Hematopoietic multipotent progenitor cell treated with erythropoietin and hydrocortisone succinate and interleukin-3 and kit ligand, for 17 days (in vitro differentiated cells): ENCODE measurements at places on chromosomes 2 and 18.

DNA sequence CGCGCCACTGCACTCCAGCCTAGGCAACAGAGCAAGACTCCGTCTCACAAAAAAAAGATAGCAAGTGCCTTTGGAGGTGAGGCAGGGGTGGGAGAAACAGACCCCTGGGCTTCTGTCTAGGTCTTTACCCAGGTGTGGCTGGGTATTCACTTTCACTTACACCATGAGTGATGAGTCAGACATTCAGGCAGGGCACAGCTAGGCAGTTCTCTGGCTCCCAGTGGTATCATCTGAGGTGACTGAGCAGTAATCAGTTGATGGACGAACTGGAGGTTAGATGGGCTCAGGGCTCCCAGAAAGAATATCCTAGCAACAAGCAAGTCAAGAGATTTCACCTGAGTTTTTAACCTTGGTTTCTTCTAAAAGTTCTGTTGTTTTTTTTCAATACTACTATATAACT is 107.0 kb upstream of the RAB6C start:
- DNase-seq, result no peak

GRCh38 chr18:21330122-21330701 is 88.2 kb downstream of the GREB1L start:
- DNase-seq, result no peak

DNA sequence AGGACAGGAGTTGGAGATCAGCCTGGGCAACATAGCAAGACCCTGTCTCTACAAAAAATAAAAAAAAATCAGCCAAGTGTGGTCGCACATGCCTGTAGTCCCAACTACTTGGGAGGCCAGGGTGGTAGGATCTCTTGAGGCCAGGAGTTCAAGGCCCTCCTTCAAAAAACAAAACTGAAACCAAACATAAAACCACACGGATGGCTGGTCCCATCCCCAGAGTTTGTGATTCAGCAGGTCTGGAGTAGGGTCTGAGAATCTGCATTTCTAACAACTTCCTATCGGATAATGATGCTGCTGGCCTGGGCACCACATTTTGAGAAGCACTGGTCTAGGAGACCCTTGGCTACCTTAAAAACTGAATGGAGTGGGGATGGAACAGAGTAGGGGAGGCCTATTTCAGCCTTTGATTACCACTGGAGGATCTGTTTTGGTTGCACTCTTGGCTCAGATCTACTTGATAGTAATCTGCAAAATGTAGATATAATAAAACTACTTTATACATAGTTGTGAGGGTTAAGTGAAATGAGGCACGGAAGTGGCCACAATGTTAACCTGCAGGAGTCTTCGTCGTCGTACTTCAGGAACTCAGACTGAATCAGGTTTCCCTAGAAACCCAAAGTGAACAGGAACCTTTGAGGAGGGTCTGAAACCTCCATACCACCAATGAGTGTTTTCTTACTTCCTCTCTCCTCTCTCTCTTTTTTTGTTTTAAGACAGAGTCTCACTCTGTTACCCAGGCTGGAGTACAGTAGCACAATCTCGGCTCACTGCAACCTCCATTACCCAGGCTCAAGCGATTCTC is 25.5 kb upstream of the NFE2L2 start:
- no peak for DNase-seq

DNA sequence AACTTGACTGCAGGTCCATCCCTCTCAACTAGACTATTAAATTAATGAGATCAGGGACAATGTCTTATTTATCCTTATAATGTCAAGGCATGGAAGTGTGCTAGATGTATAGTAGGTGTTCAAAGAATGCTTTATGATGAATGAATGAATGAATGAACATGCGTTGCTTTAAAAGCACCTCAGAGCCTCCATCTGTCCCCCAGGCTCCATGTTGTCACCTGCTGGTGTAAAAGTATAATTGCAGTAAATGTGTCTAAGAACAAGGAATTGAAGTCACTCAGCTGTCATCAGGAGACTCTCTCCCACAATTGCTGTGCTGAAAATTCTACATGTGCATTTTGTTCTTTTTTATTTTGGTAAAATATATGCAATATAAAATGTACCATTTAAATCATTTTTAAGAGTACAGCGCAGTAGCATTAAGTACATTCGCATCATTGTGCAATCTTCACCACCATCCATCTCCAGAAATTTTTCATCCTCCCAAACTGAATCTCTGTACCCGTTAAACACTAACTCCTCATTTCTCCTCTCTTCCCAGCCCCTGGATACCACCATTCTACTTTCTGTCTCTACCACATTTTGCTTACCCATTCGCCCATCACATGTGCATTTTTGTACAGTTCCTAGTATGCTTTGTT is 52.6 kb downstream of the GNAL start:
- no peak for DNase-seq

GRCh38 chr2:20666304-20667150 is at the start of gene GDF7:
GDF7 (plus strand) TSS chr2:20667144; CDS start chr2:20667240, 96 bp downstream.
- DNase-seq, result no peak

GRCh38 chr2:117850015-117850414 is 35.5 kb downstream of the DDX18 start:
- no peak for DNase-seq

DNA sequence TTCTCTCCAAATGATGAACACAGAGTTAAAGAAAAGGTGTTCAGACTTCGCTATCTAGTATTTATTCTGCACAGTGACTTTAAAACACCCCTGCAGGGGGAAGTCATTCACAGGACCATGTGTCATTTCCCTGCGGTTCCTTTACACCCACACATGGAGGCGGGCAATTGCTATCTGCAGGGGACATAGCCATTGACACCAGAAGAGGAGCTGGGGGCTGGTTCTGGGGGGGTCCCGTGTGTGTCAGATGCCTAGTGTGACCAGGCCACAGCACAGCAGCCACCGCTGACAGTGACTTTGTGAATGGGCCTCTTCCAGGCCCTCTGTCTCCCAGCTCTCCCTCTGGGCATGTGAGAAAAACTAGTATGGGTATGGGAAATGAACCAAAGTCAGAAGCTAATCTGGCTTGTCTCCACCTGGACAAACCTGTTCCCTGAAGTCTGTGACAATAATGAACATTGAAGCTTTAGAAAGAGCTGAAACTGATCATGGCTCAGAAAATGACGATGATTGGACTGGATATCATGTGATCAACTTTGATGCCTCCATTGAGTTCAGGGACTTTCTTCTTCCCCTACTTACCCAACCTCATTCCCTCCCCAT is 7.5 kb upstream of the GBX2 start:
- DNase-seq, result no peak

GRCh38 chr2:10369269-10370255 is 66.9 kb downstream of the HPCAL1 start:
- DNase-seq, result peak; percentile 86

GRCh38 chr18:32271672-32272208 is 81.9 kb downstream of the MEP1B start:
- no peak for DNase-seq

DNA sequence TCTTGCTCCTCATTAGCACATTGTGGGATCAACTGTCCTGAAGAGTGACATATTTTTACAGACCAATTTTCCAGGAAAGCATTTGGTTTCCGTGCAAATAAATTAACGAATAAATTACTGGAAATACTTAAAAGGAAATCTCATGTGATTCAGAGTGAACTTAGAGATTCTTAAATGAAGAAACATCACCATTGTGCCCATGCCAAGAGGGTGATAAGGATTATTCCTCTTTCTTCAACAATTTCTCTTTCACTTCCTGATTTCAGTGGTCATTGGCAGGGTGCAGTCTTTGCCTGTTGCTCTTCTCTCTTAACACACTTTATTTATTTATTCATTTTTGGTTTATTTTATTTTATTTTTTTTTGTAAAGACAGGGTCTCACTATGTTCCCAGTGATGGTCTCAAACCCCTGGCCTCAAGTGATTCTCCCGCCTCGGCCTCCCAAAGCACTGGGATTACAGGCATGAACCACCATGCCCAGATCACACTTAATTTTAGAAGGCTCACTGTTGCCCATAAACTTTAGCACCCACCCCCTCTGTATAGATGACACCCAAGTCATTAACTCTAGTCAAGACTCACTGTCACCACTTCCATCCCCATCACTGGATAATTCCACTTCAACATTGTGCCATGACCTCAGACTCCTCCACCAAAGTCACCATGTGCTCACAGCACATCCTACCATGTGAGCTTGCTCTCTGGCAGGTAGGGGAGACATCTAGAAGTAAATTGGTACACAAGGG is 92.6 kb upstream of the CERS6 start:
- DNase-seq, result no peak

- no peak for DNase-seq
Observed at GRCh38 chr18:49626842-49627467, 65.1 kb downstream of the LIPG start.

DNA sequence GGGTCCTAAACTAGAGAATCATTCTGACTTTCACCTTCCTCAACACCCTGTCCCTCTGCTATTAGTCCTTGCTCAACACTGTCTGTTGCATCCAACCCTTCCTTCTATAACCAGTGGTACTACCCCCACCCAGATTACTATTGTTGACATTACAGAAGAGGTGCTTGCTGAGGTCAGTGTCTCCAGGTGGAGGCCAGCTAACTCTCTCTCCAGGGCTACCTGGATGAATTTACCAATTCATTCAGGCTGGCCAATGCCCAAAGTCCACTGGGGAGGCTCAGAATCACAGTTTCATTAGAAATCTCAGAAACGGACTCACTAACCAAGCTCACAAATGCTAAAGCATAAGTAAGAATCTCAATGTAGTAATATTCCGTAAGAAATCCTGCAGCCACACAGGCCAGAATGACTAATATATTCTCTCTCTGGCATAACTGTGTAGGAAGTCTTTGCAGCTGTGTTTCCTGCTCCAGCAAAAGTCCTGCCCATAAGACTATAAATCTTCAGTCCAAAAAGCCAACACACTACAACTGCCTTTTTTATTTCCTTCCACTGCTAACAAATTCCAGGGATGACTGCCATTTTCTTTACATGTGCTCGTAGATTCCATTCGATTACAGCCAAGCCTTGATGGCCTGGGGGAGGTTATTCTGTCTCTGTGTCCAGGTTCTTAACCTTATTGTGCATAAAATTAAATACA is 10.0 kb upstream of the TTR start:
- no peak for DNase-seq

DNA sequence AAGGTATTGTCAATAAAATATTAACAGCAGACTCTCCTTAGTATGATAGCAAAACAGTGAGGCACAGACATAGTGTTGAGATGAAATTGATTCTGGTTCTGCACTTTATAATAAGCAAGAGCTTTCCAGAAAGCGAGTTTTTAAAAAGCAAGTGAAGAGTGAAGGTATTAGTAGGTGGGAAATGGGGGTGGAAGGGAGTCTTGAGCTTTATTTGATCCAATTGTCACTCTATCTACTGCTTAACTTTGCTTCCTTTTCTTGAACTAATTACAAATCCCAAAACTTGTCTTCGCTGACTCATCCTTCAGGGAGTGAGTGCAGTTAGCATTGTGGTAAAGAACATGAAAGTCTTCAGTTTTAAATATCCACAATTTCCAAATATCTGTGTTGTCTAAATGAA is 120.6 kb upstream of the BOD1L2 start:
- DNase-seq, result no peak

DNA sequence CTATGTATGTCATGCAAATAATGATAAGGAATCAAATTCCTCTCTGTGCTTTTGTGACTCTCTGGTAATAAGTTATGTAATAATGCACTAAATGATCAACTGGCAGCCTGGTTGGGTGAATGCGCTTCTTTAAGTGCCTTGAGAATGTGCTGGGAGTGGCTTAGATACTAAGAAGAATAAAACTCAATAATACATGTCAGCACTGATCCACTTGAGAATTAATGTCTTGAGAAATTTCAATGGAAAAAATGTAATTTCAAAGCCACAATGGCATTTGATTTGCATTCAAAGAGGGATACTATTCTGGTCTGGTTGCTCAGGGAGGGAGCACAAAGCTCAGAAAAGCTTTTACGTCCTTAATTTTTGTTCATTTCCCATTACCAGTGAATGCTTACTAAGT is 137.7 kb upstream of the MMADHC start:
- DNase-seq, result no peak

GRCh38 chr18:73340135-73340977 is 472.6 kb upstream of the NETO1 start:
- no peak for DNase-seq

DNA sequence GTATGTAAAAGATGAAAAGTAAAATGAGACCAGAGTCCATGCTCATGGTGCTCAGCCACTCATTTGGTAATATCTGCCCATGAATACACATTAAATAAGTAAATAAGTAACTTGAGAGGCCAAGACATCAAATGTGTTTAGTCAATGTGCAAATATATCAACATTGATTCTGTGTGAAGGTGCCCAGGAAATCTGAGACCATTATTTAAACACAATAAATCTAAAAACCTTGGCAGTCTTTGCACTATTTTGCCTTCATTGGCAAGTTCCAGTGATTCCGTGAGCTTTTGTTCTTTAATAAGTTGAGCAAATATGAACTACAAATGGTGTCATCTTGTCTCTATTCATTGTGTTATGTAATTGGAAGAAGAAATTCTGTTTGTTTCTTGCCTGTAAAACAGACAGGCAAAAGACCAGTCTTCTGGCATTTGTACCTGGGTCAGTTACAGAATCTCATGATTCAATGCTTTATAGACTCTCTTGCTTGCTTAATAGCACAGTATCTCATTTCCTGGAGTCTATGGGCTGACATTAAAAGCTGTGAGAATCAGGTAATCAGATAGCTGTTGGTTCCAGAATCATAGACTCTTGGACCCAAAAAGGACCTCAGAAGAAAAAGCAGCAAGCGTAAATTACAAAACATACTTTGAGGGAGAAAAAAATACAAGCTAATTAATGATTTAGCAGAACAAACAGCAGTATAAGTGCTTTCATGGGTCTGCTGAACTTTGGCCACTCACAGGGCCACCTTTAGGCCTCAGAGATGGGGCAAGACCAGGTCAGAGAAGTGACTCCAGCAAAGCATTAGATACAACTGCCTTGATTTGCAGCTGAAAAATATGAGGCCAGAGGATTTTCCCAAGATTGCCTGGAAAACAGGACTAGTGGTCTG is 20.0 kb upstream of the SERPINB3 start:
- DNase-seq, result no peak

- DNase-seq, result no peak
Observed at GRCh38 chr18:63113899-63114565, 205.5 kb downstream of the BCL2 start.

DNA sequence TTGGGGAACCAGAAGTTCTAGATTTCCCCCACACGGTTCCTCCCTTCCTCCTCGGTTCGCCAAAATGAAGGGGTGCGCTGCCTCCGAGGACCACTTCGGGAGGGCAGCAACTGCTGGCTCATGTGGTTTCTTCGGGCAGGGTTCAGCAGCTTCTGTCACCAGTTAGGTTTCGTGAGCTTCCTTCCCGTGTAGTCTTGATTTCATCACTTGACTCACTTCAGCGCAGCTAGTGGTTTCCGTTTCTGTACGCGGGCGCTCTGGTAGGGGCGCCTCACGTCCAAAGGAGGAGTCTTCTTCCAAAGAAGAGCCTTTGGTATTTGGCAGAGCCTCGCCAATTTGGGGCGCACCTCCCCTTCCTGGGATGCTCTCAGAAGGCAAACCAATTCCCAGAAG is 485 bp upstream of the GALNT3 start:
- no peak for DNase-seq
